Neural progenitor cell (in vitro differentiated cells): ENCODE measurements at places on chromosomes 16 and 17. TPM values are rescaled to one million over a fixed set of nuclear protein-coding genes. Genes with fewer than 3 reads are reported as not detected.

Gene SLC22A31
- 0.87 TPM in 1 of 2 replicates, not detected in the other for total RNA-seq

Gene ARL5C
- not detected in 2 replicates for total RNA-seq

Gene EVI2B
- not detected in 2 replicates for total RNA-seq

Gene NACA2
- not detected in 2 replicates for total RNA-seq

Gene HEXD
- 22.3 and 41.8 TPM in 2 replicates for total RNA-seq

Gene MPV17L
- total RNA-seq = 0.30 and 0.87 TPM in 2 replicates

Gene CA5A
- not detected in 2 replicates for total RNA-seq

Gene GPR142
- total RNA-seq = 0.93 TPM in 1 of 2 replicates, not detected in the other

Gene CDC6
- 54.6 and 65.3 TPM in 2 replicates for total RNA-seq

Gene RAB11FIP4
- total RNA-seq = 10.2 and 19.1 TPM in 2 replicates

Gene IRX5
- 1.0 and 1.6 TPM in 2 replicates for total RNA-seq

GRCh38 chr17:28279411-28279810 is 39.6 kb upstream of the TMEM97 start:
- H3K4me1 ChIP-seq = no peaks in the 10 kb centered on the region
- H3K36me3 ChIP-seq = no peaks in the 10 kb centered on the region
- H3K4me3 ChIP-seq = no peak overlapping the region
- H3K27ac ChIP-seq = no peak overlapping the region
- no peak for DNase-seq

- peak overlapping the region; percentile 56 for H3K4me3 ChIP-seq
- peak; percentile 76 for DNase-seq
These were observed 5.0 kb downstream of the SLC5A2 start for GRCh38 chr16:31487720-31488467.

- no peak for DNase-seq
- no peaks in the 10 kb centered on the region for H3K36me3 ChIP-seq
- H3K27ac ChIP-seq = no peak overlapping the region
- no peak overlapping the region for H3K4me3 ChIP-seq
- no peaks in the 10 kb centered on the region for H3K4me1 ChIP-seq
These were observed 173.7 kb downstream of the HS3ST3B1 start for GRCh38 chr17:14474591-14474990.

- no peak for DNase-seq
- H3K27me3 ChIP-seq = no peaks in the 10 kb centered on the region
- no peak overlapping the region for H3K4me3 ChIP-seq
- H3K4me1 ChIP-seq = no peaks in the 10 kb centered on the region
- H3K27ac ChIP-seq = no peak overlapping the region
These were observed 18.3 kb downstream of the RARA start for GRCh38 chr17:40327244-40327729.

DNA sequence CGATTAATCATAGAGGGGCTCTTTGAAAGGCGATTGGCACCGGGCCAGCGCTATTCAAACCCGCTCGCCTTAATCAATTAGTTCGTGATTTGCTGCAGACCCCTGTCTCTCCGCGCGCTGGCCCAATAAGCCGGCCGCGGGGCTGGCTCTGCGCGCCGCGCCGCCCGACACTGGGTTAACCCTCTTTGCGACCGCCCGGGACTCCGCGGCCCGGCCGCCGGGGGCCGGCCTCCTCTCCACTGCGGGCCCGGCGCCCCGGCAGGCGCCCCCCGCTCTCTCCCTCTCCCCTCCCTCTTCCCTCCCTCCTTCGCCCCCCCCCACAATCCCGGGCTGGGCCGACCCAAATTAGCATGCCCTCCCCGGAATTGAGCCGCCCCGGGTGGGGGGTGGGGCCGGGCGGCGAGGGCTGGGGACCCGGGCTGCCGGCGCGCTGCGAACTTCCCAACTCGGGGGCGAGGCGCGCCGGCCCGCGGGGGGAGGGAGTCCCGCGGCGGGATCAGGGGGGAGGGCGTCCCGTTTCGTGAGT is 428 bp upstream of the SALL1 start:
- DNase-seq = peak; percentile 97
- peaks cover 9% of the 10 kb centered on the region for H3K27me3 ChIP-seq
- H3K4me1 ChIP-seq = peaks cover 27% of the 10 kb centered on the region

DNA sequence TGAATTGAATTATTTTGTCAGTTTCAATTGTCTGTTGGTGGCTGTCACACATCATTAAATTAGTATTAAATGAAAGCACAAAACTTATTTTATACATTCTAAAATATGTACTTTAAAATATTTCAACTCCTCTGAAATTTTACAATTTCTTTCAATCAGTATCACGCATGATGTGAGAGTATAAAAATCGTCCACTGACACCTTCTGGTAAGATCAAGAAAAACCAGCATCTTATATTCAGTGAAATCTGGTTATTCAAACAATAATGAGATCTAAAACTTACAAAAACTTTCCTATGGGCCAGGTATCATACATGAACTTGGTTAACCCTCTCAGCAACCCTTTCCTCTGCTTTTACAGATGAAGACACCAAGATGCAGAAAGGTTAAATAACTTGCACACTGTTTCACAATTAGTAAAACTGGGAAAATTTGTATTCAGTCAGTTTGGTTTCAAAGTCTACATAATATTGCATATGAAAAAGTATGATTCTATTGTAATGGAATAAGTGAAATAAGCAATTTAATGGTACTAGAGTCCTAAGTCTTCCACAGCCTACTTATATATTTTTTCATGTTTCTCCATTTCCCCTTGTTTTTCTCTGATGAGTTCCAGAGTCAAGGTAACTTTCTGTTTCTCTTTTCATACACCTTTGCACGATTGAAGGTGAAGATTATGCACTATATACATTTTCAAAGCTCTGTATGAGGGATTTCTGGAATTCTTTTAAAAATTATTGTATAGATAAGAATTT is 58.7 kb downstream of the EFCAB5 start:
- no peak for DNase-seq
- no peak overlapping the region for H3K27ac ChIP-seq
- H3K36me3 ChIP-seq = no peaks in the 10 kb centered on the region
- H3K4me3 ChIP-seq = no peak overlapping the region
- H3K27me3 ChIP-seq = no peaks in the 10 kb centered on the region

DNA sequence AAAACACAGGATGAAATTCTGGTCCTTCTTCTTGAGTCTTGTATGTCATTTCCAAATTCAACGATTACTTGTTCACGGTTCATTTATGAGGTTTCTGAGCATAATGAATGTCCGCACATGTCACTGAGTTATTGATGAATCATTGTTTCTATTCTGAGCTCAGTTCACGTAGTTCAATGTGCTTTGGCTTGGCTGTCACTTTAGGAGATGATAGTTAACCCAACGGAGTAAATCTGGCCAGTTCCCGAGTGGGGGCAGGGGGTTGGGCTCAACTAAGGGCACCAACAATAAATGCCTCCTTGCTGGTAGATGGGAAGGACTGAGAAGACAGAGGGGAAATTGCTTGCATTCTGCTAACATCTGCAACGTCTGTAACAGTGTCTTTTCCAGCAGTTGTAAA is 239.4 kb upstream of the HSBP1 start:
- H3K4me1 ChIP-seq = no peaks in the 10 kb centered on the region
- no peak overlapping the region for H3K4me3 ChIP-seq
- no peaks in the 10 kb centered on the region for H3K36me3 ChIP-seq
- DNase-seq = no peak
- H3K27me3 ChIP-seq = no peaks in the 10 kb centered on the region
- H3K27ac ChIP-seq = no peak overlapping the region

DNA sequence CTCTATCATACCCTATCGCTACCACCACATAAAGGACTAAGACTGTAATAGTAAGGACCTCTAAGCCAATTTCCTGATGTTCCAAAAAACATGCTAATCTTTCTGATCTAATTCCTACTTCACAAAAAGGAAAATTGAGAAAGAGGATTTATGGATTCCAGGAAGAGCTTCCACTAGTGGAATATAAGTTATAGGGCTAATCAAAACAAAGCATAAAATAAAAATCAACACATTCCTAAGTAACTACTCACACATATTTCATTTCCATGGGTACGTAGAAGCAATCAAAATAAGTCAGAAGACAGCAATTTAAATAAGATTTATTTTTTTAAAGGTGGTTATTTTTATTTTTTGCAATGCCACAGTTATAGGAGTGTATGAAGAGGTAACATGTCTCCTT is 12.4 kb downstream of the CCDC43 start:
- no peak for DNase-seq
- no peak overlapping the region for H3K4me3 ChIP-seq
- H3K27me3 ChIP-seq = no peaks in the 10 kb centered on the region
- no peak overlapping the region for H3K27ac ChIP-seq
- H3K4me1 ChIP-seq = no peaks in the 10 kb centered on the region

DNA sequence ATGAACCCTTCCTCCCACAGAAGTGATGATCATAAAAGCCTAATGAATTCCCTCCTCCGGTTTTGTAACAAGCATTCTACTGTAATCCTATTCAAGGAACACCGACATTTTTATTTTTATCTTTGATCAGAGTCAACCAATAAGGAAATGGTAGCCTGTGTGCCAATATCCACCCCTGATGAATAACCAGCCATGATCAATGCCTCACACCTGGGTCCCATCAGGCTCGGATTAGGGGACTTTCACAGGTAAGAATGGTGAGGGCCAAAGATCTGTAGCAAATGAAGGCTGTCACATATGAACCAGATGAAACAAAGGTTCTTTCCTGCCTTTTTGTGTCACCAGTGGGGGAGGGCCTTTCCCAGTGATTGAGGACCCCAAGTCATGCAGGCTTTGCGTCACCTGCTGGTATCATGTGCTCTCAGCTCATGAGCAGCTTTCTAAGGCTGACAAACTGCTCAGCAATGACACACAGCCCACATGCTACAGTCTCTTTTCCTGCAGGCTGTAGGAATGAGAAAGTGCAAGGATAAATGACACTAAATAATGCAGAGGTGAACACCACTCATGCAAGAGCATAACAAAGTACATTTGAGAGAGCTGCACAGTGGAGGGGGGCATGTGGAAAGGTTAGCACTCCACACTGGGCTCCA is 34.9 kb downstream of the TOM1L2 start:
- no peak for DNase-seq
- no peak overlapping the region for H3K27ac ChIP-seq
- no peak overlapping the region for H3K4me3 ChIP-seq
- no peaks in the 10 kb centered on the region for H3K27me3 ChIP-seq
- H3K4me1 ChIP-seq = peaks cover 10% of the 10 kb centered on the region
- no peaks in the 10 kb centered on the region for H3K36me3 ChIP-seq

GRCh38 chr17:79946352-79947231 is 89.1 kb downstream of the TBC1D16 start:
- peaks cover 33% of the 10 kb centered on the region for H3K27me3 ChIP-seq
- no peak overlapping the region for H3K27ac ChIP-seq
- H3K36me3 ChIP-seq = no peaks in the 10 kb centered on the region
- peaks cover 25% of the 10 kb centered on the region for H3K4me1 ChIP-seq

- H3K4me1 ChIP-seq = no peaks in the 10 kb centered on the region
- no peak overlapping the region for H3K4me3 ChIP-seq
- H3K27ac ChIP-seq = no peak overlapping the region
- DNase-seq = no peak
These were observed 38.9 kb downstream of the ZNF207 start for GRCh38 chr17:32388613-32389459.
